ENCODE measurements at places on chromosomes 11 and 22. TPM values are rescaled to one million over a fixed set of nuclear protein-coding genes. Genes with fewer than 3 reads are reported as not detected.

Gene MOV10L1
- polyA plus RNA-seq = 1.6 TPM

Gene OR10G7
- polyA plus RNA-seq = not detected

Gene ASRGL1
- 39.7 TPM for polyA plus RNA-seq

Gene PIH1D2
- polyA plus RNA-seq = 7.2 TPM

Gene CARNS1
- 0.41 TPM for polyA plus RNA-seq

Gene TM7SF2
- polyA plus RNA-seq = 17.1 TPM

Gene MYO18B
- polyA plus RNA-seq = not detected

Gene HTATIP2
- 34.7 TPM for polyA plus RNA-seq

Gene TSGA10IP
- polyA plus RNA-seq = 0.73 TPM

Gene MGAT3
- polyA plus RNA-seq = 3.9 TPM

Gene C11orf87
- 216 TPM for polyA plus RNA-seq

Gene FADD
- not detected for polyA plus RNA-seq

Gene MPZL2
- polyA plus RNA-seq = not detected

Gene ATP6V1E1
- polyA plus RNA-seq = 379 TPM

Gene ATG2A
- polyA plus RNA-seq = 0.73 TPM

Gene CCDC188
- not detected for polyA plus RNA-seq

Gene DEFB131B
- not detected for polyA plus RNA-seq

Gene C11orf58
- 333 TPM for polyA plus RNA-seq

Gene OR8U1
- polyA plus RNA-seq = not detected

Gene ELP4
- polyA plus RNA-seq = 52.4 TPM

Gene TRIM51
- not detected for polyA plus RNA-seq

All from Purkinje cell (primary cell).